ENCODE measurements at places on chromosomes 11 and 22.

DNA sequence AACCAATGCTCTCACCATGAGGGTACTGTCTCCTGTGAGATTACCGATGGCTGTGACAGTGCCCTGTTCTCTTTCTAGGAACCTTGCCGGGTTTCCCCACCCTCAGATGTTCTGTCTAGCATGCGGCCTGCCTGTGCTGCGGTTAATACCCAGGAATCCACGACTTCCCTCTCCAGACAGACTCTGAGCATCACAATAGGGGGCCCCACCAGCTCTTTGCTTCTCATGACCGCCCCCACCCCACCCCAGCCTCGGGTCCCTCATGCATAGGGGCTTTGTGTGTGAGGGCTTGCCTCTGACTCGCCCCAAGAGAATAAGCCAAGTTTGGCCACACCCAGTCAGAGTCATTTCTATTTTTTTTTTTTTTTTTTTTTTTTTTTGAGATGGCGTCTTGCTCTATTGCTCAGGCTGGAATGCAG is 10.3 kb downstream of the PARVG start:
- DNase-seq, result peak; percentile 16

GRCh38 chr11:70521475-70522308 is 123.4 kb downstream of the CTTN start:
- no peak for DNase-seq

- no peak for DNase-seq
Observed at GRCh38 chr11:75152651-75153427, 1.9 kb downstream of the SLCO2B1 start.

DNA sequence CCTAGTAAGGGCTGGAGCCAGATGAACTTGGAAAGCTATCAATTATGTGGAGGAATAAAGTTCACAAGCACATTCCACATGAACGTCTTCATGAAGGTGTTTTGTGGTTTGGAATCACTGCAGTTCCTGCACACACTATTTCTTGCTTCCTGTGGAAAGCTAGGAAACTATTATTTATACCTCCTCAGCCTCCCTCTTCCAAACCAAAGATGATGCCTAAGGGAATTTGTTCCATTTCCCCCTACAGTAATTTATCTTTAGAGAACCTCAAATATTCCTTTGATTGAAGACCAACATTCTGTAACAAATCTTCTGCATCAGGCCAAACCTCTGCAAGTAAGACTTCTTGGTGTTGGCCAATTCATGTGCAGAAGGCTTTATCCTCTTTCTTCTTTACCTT is 115.8 kb upstream of the ARHGAP20 start:
- DNase-seq, result no peak

DNA sequence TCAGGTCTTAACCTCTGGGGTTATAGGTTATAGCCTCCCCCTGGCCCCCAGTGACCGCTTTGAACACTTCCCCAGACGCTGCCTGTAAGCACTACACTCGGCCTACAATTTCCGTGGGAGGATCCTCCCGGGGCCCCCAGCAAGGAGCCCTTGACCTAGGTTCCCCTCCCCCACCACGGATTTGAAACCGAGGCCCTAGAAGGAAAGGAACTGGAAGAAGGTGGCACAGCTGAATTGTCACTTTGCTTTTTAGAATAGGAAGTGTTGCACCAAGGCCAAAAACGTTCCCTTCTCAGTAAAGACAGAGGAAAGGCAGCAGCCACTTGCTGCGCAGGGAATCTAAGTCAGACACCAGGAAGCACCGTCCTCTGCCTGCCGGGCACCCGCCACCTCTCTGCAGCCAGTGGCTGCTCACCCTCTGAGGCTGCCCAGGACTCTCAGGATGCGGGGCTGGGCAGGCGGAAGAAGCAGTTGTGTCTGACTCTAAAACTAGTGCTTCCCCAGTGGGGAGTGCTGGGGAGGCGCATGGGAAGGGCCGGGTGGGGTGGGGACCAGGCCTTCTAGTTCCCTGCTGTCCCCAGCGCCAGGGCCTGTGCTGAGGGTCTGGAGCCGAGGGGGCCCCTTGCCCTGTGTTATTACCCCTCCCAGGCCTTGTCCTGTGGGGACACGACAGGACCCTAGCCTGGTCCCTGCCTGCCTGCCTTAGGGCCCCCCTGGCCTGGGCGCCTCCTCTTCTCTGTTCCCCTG is 7.9 kb upstream of the FLRT1 start:
- no peak for DNase-seq

- no peak for DNase-seq
Observed at GRCh38 chr11:11250470-11250869, 102.6 kb downstream of the CSNK2A3 start.

DNA sequence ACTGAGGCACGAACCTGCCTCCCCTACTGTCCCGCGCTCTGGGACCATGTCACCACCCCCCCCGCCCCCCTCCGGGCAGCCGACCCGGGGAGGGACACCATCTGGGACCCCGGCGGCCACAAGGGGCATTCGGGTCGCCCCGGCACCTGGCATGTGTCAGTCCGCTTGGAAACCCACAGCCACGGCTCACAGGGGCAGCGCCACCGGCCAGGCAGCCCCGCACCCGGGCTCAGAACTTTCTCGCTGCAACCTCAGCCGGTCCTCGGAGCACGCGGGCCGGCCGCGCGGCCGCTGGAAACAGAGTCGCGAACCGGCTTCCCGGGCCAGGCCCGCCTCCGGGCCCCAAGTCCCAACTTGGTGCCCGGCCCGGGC is 159.9 kb upstream of the GRK3 start:
- no peak for DNase-seq

GRCh38 chr11:85029964-85030363 is 597.2 kb downstream of the DLG2 start:
- no peak for DNase-seq

DNA sequence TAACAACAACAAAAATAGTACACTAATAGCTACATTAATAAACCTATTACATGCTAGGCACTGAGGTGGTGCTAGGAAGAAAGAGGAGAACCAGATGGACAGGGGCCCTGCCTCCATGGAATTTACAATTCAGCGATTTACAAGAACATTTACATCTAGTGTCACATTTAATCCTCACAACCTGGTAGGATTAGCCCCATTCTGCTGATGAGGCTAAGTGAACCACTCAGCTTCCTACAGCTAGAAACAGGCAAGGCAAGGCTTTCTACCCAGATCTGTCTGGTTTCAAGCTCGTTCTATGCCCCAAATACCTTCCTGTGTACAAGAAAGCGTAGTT is 368.4 kb downstream of the BUD13 start:
- DNase-seq, result no peak

GRCh38 chr22:40401981-40402406 is 31.6 kb downstream of the SGSM3 start:
- DNase-seq, result no peak
